ENCODE measurements at places on chromosomes 2 and 18.

GRCh38 chr18:70672581-70672980, 383.7 kb downstream of the SOCS6 start:
- H3K4me1 ChIP-seq: no peaks in the 10 kb centered on the region
- no peaks in the 10 kb centered on the region for H3K27me3 ChIP-seq
- H3K27ac ChIP-seq: no peak overlapping the region
- no peak overlapping the region for H3K4me3 ChIP-seq
- H3K36me3 ChIP-seq: no peaks in the 10 kb centered on the region
- DNase-seq: no peak

GRCh38 chr18:195651-196050, 37.3 kb downstream of the USP14 start:
- peaks cover 15% of the 10 kb centered on the region for H3K4me1 ChIP-seq
- no peak for DNase-seq
- H3K27me3 ChIP-seq: no peaks in the 10 kb centered on the region
- H3K27ac ChIP-seq: no peak overlapping the region
- H3K4me3 ChIP-seq: no peak overlapping the region

- peak overlapping the region; percentile 85 for H3K4me3 ChIP-seq
- DNase-seq: peak; percentile 48
- peak overlapping the region; percentile 67 for H3K27ac ChIP-seq
- H3K4me1 ChIP-seq: peaks cover 66% of the 10 kb centered on the region
Observed at GRCh38 chr2:226791056-226791486, 8.5 kb downstream of the IRS1 start.

GRCh38 chr2:19818039-19818438, 83.7 kb downstream of the TTC32 start:
- no peak for DNase-seq
- peaks cover 28% of the 10 kb centered on the region for H3K4me1 ChIP-seq
- H3K27me3 ChIP-seq: no peaks in the 10 kb centered on the region
- no peak overlapping the region for H3K4me3 ChIP-seq
- peaks cover 8% of the 10 kb centered on the region for H3K36me3 ChIP-seq

DNA sequence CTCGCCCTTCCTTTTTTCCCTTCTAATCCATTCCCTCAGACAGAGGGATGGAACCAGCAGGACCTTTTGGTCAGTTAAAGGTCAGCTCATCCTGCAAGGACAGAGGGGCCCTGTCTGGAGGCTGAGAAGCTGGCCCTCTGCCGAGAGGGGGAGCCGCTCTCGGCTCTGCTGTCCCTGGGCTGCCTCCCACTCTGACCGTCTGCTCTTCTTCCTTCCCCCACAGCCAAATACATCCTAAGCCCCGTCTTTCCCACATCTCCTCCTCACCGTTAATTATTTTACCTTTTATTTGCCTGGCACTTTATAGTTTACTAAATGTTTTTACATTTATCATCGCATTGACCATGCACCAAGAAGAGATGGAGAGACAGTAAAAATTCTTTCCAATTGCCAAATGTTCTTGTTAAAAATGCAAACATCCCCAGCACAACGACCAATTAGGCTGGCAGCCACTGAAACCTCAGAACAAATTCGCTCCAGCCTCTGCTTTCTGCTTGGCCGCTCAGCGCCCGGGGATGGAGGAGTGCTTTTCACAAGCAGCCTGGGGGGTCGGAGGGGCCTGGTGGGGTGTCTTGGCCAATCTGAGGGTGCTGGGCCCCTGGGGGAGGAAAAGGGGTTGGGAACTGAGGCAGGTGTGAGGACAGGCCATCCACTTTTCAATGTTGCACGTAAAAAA, 123.7 kb downstream of the TNS1 start:
- peaks cover 34% of the 10 kb centered on the region for H3K36me3 ChIP-seq
- DNase-seq: no peak
- H3K4me3 ChIP-seq: no peak overlapping the region

DNA sequence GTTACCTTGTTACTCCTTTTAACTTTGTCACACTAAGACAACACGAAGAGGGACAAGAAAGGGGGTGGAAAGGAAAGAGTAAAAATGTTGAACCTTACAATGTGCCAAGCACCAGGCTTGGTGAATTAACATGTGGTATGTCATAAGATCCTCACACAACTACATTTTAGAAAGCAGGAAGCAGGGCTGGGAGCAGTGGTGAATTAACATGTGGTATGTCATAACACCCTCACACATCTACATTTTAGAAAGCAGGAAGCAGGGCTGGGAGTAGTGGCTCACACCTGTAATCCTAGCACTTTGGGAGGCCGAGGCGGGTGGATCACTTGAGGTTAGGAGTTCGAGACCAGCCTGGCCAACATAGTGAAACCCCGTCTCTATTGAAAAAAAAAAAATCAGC, 159.3 kb upstream of the CHAC2 start:
- H3K36me3 ChIP-seq: no peaks in the 10 kb centered on the region
- no peak overlapping the region for H3K4me3 ChIP-seq
- H3K4me1 ChIP-seq: no peaks in the 10 kb centered on the region
- no peak overlapping the region for H3K27ac ChIP-seq

All from HFFc6 (cell line).